ENCODE measurements at places on chromosomes 3 and 15.
A peak's percentile ranks its signal among the peaks of the same experiment; 100 is the strongest.

DNA sequence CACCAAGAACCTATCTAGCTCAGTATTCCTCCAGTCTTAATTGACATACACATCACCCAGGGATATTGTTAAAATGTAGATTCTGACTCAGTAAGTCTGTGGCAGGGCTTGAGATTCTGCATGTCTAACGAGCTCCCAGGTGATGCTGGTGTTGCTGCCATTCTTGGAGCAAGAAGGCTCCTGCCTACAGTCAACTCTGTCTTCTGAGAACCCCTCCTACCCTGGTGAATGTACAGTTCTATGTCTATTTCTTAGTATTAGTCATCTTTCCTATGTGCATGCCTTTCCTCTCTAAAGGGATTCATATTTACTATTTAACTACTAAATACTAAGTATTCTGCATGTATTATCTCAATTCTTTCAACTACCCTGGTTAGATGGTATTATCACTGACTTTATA, 268.7 kb downstream of the EDEM1 start:
- DNase-seq = no peak

DNA sequence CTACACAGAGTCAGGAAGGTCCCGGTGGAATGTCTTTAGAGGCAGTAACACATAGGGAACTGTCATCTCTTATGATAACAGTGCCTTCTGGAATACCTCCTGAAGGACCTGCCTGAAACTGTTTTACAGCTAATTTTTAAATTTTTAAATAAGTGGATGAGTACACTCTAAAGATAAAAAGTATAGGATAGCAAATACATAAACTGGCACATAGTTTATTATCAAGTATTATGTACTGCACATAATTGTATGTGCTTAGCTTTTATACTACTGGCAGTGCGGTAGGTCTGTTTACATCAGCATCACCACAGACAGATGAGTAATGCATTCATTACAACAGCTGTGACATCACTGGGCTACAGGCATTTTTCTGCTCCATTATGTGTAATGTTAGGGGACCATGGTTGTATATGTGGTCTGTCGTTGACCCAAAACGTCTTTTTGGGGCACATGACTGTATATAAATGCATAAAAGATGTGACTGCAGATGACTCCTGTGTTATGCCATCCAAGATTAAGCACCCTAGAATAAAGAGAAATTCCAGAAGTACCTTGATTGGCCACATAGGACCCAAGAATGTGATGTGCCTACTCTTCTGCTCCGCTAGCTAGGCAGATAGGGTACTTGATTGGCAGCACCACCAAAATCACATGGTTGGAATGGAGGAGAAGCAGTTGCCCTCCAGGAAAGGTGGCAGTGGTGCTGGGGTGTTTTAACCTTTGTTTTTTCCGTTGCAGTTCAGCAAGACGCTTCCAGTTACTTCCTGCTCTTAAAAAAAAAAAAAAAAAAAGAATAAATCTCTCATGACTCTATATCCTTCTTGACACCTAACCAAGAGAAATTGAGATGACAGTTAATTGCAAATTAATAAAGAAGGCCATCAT, 3.3 kb downstream of the VPS8 start:
- peak; percentile 21 for DNase-seq

DNA sequence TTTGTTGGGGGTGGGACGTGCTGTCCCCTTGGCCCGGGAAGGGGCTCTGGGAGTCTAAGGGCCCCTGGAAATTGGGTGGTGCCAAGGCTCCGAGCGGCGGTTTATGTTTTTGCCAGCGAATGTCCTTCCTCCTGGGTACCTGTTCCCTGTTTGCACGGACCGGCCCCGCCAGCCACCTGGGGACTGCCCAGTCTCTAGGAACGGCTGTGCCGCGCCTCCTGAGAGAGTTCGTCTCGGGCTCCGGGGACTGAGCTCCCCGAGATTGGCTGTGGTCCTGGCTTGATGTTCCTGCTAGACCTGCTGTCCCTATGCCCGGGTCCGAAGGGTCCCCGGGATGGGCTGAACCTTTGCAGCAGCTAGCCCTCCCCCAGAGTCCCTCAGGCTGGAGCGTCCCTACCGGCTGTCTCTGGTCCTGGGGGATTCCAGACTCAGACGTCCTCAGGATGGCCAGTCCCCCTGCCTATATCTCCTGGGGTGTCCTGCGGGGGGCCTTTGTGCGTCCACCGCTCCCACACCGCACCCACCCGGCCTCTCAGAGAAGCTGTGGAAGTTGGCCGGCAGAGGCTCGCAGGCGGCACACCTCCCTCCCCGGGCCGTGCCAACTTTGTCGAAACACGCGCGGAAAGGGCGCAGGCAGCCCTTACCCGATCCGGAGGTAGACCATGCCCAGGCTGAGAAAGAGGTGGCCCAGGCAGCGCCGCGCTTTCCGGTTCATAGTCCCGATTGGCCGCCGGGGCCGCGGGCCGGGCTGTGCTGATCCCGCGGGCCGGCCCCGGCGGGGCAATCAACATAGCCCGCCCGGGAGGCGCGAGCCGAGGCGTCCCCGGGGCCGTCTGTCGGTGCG, 547 bp downstream of the WNT7A start:
- no peak for DNase-seq

DNA sequence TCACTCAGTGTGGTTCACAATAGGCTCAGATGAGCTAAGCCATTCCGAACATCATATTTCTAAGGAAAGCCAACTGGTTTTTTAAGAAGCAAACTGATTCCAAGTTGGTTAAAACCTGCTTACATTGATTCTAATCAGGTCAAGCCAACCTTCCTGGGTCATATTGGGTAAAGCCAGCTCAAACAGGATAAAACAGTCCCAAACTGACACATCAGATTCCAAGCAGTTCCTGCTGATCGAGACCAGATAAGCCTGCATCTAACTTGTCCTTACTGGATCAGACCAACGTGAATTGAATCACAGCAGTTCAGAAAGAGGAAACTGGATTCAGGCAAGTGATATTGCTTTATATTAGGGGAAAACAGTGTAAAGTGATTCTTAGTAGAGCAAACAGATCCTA, 18.6 kb upstream of the THSD4 start:
- no peak for DNase-seq

DNA sequence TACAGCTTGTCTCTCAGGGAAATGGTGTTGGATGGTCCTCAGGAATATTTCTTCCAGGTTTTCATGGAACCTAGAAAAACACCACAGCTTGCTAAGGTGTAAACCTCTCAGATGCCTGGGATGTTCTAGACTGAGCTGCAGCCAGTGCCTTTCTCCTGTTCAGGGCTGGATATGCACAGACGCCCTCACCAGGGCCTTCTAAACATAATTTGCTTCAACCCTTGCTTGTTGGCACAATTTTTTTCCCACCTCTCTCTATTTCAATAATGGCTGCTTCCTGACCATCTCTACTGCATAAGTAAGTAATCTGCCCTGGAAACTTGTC, 28.2 kb downstream of the SIAH2 start:
- no peak for DNase-seq

DNA sequence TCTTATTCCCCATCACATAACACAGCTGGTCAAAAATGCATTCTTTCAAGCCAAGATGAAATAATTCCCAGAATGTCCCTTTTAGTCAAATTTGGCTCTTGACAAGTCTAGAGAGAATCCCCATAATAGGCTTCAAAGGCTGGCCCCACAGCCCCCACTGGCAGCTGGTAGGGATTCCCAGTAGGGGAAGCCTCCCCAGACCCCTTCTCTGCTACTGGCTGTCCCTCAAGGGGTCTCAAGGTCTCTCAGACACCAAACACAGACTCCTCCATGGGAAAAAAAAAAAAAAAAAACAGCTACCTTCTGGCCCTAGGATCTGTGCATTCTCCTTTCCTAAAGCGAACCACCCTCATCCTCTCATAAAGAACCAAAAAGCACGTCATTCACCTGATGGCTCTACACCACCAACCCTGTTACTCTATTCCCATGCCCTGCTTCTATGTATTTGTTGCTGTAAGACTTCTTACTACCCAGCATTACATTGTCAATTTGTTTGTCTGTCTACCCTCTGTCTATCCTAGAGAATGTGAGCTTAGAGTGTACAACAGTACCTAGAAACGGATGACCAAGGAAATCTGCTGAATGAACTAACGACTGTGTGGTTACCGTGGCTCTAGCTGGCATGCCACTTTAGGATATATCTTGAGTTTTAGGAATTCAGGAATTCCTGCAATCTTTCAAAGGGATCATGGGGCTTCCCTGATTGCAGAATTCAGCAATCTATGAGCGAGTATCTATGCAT, 164.1 kb upstream of the NSMCE3 start:
- no peak for DNase-seq

DNA sequence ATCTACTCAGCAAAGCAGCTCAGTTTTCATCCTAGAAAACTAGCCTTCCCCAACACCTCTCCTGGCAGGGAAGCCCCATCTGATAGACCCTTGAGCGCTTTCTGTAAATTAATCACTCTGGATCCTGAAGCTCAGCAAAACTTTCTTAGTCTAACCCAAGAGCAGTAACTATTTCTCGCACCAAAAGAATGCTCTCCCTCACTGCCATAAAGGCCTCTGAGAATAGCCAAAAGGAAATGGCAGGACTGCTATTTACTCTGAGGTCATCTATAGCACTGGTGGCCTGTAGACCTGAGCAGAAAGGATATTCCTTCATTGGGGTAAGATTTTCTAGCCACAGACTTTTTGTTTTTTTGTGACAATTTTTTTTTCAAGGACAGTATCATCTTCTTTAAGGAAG, 345.8 kb upstream of the ADAMTS9 start:
- no peak for DNase-seq

DNA sequence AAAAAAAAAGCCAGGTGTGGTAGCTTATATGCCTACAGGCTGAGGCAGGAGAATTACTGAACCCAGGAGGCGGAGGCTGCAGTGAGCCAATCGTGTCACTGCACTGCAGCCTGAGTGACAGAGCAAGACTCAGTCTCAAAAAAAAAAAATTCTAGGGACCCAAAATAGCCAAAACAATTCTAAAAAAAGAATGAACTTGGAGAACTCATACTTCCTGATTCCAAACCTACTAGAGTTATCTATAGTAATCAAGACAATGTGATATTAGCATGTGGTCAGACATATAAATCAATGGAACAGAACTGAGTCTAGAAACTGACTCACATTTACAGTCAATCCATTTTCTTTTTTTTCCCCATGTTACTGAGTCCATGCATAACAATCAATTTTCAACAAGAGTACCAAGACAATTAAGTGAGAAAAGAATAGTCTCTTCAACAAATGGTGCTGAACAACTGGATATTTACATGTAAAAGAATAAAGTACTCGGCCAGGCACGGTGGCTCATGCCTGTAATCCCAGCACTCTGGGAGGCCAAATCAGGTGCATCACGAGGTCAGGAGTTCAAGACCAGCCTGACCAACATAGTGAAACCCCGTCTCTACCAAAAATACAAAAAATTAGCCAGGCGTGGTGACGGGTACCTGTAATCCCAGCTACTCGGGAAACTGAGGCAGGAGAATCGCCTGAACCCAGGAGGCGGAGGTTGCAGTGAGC, 11.9 kb downstream of the PRKAR2A start:
- DNase-seq = no peak

DNA sequence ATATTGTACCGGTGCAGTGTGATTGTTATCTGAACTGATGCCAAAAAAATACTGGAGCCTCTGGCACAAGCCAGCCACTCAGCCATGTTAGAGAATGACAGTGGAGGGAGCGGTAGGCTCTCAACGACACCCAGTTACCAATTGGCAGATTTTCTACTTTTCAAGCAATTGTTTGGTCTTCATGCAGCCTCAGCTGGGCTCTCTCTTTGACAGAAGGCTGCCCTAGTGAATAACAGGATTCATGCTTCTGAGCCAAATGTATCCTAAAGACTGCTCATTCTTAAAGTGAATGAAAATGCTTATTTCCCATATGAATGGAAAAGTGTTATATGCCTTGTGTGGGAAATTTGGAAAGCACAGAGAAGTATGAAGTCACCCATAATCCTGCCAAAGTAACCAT, 261.2 kb upstream of the TRIM42 start:
- DNase-seq = no peak

- DNase-seq = no peak
Measured at GRCh38 chr3:71987089-71987735, 202.3 kb upstream of the PROK2 start.

DNA sequence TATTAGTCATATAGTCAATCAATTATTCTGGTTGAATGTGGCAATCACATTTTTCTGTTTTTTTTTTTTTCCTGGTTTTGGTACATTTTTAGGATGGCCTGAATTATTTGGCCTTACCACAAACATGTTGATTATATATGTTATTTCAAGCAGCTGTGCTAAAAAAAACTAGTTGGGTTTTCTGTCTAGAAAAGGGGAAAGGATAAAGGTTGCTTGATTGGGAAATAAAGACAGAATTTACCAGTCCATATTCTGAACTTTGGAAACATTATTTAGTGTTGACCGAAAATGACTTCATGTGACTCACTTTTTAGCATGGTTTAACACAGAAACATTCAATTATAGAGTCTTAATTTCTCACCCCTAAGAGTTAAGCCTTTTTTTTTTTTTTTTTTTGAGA, 8.1 kb downstream of the MORF4L1 start:
- DNase-seq = no peak

DNA sequence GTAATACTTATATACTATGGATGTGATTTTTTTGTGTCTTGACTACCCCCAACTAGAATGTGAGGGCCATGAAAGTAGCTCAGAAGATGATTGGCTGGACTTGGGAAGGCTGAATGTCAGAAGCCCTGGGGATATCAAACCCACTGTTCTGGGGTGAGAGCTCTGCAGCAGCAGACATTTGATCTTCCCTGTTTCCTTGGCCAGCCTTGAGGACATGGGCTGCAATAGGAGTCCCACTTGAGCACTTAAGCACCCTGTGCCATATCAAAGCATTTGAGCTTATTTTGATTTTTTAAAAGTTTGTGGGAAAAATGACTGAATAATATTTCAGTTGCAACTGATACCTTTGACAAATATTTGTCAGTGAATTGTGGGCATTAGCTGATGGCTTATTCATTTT, 21.7 kb downstream of the GTF2E1 start:
- DNase-seq = no peak

GRCh38 chr15:74815121-74815934, 2.7 kb downstream of the LMAN1L start:
- no peak for DNase-seq

GRCh38 chr15:78739996-78740903, 71.0 kb downstream of the ADAMTS7 start:
- DNase-seq = peak; percentile 72

DNA sequence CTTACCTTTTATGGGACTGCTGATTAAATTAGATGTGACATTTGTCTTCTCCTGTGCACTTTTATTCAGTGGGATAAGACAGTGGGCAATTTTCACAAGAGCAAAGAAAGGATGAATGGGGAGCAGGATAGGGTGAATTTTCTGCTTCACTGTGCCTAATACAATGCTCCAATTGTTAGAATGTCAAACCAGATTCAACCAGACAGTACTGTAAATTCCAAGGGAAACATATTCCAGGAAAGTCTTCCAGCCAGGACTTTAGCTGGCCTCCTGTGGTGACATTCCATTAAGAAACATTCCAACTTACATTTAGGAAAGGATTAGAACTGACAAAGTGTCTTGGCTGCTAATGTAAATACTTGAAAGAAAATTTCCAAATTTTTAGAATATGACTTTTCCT, 100.1 kb upstream of the PROK2 start:
- DNase-seq = no peak

DNA sequence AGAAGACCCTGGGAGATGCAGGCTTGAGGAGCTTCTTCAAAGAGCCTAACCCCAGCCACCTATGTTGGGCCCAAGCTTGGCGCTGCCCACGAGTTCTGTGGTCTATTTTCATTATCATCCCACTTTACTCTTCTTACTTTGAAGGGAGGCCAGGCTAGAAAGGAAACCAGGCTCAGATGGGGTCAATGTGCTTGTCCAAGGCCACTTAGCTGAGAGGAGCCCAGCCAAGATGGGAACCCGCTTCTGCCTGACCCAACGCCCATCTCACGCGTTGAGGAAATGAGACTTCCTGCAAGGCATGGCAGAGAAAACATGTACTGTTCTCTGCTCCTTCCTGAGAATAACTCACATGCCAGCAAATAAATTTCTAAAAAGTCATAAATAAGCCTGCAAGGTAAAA, 486.3 kb upstream of the PROK2 start:
- DNase-seq = no peak

Data from hematopoietic multipotent progenitor cell (in vitro differentiated cells).